Naive thymus-derived CD4-positive, alpha-beta T cell (primary cell): ENCODE measurements at places on chromosomes 3 and 15.

DNA sequence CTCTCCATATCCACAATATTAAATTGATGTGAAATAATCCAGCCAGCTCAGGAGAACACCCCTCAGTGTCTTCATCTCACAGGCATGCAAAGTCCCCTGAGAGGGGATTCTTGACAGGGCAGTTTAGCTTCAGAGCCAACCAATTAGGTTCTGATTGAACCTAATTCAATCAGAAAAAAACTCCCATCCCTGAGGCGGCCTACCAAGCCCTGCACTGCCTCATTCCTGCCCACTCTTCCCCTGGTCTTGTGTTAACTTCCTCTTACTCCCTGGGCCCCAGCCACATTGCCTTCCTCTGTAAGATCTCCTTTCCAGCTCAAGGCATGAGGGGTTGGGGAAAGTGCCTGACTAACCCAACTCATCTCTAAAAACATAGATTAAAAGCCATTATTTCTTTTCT, 46.1 kb downstream of the FRMD4B start:
- H3K27me3 ChIP-seq: no peaks in the 10 kb centered on the region
- H3K4me1 ChIP-seq: no peaks in the 10 kb centered on the region
- no peak overlapping the region for H3K4me3 ChIP-seq
- no peak for DNase-seq
- no peaks in the 10 kb centered on the region for H3K36me3 ChIP-seq

GRCh38 chr3:148882288-148882687, 17.2 kb downstream of the CPA3 start:
- DNase-seq: no peak
- no peak overlapping the region for H3K4me3 ChIP-seq
- H3K27ac ChIP-seq: no peak overlapping the region
- no peaks in the 10 kb centered on the region for H3K27me3 ChIP-seq

DNA sequence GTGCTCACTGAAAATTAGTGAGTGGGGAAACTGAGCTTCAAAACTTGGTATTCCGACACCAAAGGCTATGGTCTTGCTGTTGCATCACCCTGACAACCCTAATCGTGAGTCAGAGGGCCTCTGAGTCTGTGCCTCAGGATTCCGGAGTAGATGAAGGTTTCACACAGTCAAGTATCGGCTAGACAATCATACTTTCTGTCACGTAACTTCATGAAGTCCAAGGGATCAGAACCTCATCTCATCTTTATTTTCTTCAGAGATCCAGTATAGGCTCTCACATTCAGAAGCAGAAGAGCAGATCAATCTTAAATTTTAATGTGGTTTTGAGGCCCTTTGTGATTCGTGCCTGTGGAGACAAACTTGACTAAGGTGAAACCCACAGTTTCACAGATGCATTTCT, 26.1 kb upstream of the NECTIN3 start:
- no peak overlapping the region for H3K27ac ChIP-seq
- H3K27me3 ChIP-seq: no peaks in the 10 kb centered on the region
- H3K4me3 ChIP-seq: no peak overlapping the region
- no peaks in the 10 kb centered on the region for H3K36me3 ChIP-seq
- DNase-seq: no peak

DNA sequence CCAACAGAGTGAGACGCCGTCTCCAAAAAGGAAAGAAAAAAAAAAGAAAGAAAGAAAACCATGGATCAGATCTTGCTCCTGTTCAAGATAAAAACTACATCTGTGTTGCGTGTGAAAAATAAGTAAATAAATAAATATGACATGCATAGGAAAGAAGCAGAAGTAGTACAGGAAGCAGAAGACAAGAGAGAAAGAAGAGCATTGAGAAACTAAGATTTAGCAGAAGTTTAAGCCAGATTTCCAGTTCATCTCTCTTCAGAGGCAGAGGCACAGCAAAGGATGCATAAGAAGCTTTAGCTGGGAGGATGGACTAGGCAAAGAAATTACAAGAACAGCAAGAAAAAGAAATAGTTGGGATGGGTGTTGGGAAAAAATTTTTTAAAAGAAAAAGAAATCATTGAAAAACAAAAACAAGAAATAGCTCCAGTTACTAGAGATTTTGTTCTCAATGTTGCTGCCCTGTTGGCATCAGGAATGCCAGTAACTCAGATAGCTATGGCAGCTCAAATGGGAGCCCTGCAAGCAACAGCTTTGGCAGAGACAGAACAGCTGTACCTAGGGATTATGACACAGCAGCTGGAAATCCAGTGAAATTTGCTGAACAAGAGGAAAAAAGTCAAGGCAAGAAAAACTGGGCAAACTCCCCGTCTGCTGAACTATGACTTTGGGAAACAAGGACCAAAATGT, 17.3 kb downstream of the AP3S2 start:
- no peak overlapping the region for H3K27ac ChIP-seq
- H3K27me3 ChIP-seq: no peaks in the 10 kb centered on the region
- H3K4me3 ChIP-seq: no peak overlapping the region

- no peak overlapping the region for H3K27ac ChIP-seq
- H3K27me3 ChIP-seq: no peaks in the 10 kb centered on the region
- DNase-seq: no peak
- H3K4me3 ChIP-seq: no peak overlapping the region
- no peaks in the 10 kb centered on the region for H3K36me3 ChIP-seq
These were observed 249.9 kb downstream of the DOCK3 start for GRCh38 chr3:50924638-50925037.

- H3K27ac ChIP-seq: no peak overlapping the region
- no peaks in the 10 kb centered on the region for H3K27me3 ChIP-seq
- no peak for DNase-seq
- H3K4me3 ChIP-seq: no peak overlapping the region
These were observed 54.7 kb downstream of the TRPM1 start for GRCh38 chr15:31046759-31047359.

- H3K27me3 ChIP-seq: peaks cover 2% of the 10 kb centered on the region
- DNase-seq: no peak
- no peak overlapping the region for H3K4me3 ChIP-seq
These were observed 6.8 kb upstream of the ZNF770 start for GRCh38 chr15:34994925-34995324.

DNA sequence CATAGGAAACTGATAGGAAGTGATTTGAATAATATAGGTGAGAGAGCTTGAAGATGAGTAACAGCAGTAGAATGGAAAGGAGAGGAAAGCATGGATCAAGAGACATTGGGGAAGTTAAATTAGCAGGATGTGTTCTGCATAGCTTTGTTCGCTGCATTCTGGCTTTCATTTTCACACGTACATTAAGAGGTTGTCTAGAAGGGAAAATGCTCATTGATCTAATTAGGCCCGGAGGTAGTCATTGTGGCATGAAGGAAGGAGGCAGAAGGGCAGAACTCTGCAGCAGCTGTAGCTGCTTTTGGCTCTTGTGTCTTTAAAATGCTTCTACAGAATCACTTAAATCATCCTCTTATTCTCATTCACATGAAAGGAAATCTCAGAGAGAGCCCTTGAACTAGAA, 40.3 kb downstream of the KCNAB1 start:
- peak overlapping the region; percentile 24 for H3K4me3 ChIP-seq
- peaks cover 10% of the 10 kb centered on the region for H3K4me1 ChIP-seq
- H3K27me3 ChIP-seq: no peaks in the 10 kb centered on the region
- DNase-seq: no peak
- H3K36me3 ChIP-seq: no peaks in the 10 kb centered on the region

DNA sequence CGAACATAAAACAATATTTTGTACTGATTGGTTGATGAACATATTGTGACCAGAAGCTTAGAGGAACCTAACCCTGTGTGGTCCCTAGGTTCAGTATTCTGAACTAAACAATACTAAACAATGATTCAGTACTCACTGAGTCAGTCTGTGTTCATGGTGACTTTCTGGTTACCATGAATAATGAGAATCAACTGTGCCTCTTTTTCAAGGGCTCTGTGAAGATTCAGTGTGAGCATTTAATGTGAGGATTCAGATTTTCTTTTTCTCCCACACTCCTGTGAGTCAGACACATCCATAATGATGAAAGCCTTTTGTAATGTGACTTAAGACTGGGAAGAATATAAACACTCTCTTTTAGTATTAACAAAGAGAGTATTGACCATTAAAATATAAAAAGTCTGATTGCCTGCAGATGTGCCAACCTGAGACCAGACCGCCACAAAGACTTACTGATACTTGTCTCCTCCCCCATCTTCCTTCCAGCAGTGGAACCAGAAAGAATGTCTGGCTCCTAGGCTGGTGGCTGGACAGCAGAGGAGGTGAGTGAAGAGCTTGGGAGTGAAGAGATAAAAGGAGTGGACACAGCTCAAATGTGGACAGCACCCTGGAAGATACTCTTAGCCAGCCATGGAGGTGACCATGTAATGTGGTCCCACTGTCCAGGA, 17.6 kb upstream of the ACTL6A start:
- H3K36me3 ChIP-seq: no peaks in the 10 kb centered on the region
- no peaks in the 10 kb centered on the region for H3K27me3 ChIP-seq
- no peaks in the 10 kb centered on the region for H3K4me1 ChIP-seq

- no peak overlapping the region for H3K4me3 ChIP-seq
- no peaks in the 10 kb centered on the region for H3K27me3 ChIP-seq
- no peak for DNase-seq
- H3K36me3 ChIP-seq: peaks cover 12% of the 10 kb centered on the region
These were observed 214.4 kb downstream of the PCCB start for GRCh38 chr3:136464502-136464901.

- DNase-seq: peak; percentile 91
- no peaks in the 10 kb centered on the region for H3K27me3 ChIP-seq
- no peaks in the 10 kb centered on the region for H3K36me3 ChIP-seq
- H3K4me3 ChIP-seq: peak overlapping the region; percentile 37
- H3K27ac ChIP-seq: peak overlapping the region; percentile 64
These were observed 49.9 kb upstream of the NEDD4 start for GRCh38 chr15:56042982-56043980.

DNA sequence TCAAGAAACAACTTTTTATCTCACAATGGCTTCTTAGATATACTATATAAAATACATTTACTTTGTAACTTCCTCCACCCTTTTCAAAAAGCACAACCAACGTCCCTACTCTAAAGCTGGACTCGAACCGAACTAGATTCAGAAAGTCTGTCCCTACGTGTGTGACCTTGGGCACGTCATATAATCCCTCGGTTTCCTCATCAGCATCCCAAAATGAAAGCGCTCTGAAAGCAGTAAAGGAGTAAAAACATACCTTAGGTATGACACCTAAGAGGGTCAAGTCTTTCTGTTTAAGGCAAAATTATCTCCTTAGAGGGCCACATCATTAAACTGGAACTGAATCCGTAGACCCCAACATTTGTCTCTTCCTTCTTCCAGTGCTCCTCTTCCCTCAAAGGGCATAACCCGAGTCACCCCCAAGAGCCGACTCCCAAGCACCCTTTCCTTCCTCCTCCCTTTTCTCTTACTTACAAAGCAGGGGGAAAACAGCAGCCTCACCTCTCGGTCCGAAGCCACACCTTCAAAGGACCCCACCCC, 663 bp downstream of the PDCD10 start:
- no peaks in the 10 kb centered on the region for H3K27me3 ChIP-seq
- H3K4me3 ChIP-seq: peak overlapping the region; percentile 90
- H3K27ac ChIP-seq: peak overlapping the region; percentile 78
- DNase-seq: no peak

GRCh38 chr3:72155391-72156064, 370.6 kb upstream of the PROK2 start:
- no peak for DNase-seq
- no peak overlapping the region for H3K27ac ChIP-seq
- H3K4me3 ChIP-seq: no peak overlapping the region
- no peaks in the 10 kb centered on the region for H3K4me1 ChIP-seq
- H3K27me3 ChIP-seq: no peaks in the 10 kb centered on the region

GRCh38 chr3:44437800-44438199, 39.7 kb downstream of the ZNF445 start:
- H3K36me3 ChIP-seq: peaks cover 6% of the 10 kb centered on the region
- no peak for DNase-seq
- no peak overlapping the region for H3K4me3 ChIP-seq
- peaks cover 16% of the 10 kb centered on the region for H3K4me1 ChIP-seq
- no peaks in the 10 kb centered on the region for H3K27me3 ChIP-seq

GRCh38 chr3:65979162-65979561, 59.6 kb downstream of the MAGI1 start:
- H3K4me3 ChIP-seq: no peak overlapping the region
- no peaks in the 10 kb centered on the region for H3K27me3 ChIP-seq
- H3K4me1 ChIP-seq: no peaks in the 10 kb centered on the region
- no peak for DNase-seq

- H3K4me1 ChIP-seq: no peaks in the 10 kb centered on the region
- DNase-seq: no peak
- H3K27me3 ChIP-seq: no peaks in the 10 kb centered on the region
- no peaks in the 10 kb centered on the region for H3K36me3 ChIP-seq
- H3K4me3 ChIP-seq: no peak overlapping the region
- H3K27ac ChIP-seq: no peak overlapping the region
These were observed 47.4 kb downstream of the CLSTN2 start for GRCh38 chr3:139982404-139982803.

GRCh38 chr15:75928680-75929608, 25.3 kb downstream of the FBXO22 start:
- H3K36me3 ChIP-seq: no peaks in the 10 kb centered on the region
- no peaks in the 10 kb centered on the region for H3K27me3 ChIP-seq
- H3K4me3 ChIP-seq: no peak overlapping the region
- H3K27ac ChIP-seq: no peak overlapping the region

- H3K36me3 ChIP-seq: no peaks in the 10 kb centered on the region
- peaks cover 16% of the 10 kb centered on the region for H3K4me1 ChIP-seq
- H3K27ac ChIP-seq: no peak overlapping the region
- H3K4me3 ChIP-seq: no peak overlapping the region
- no peak for DNase-seq
These were observed 6.5 kb upstream of the GSK3B start for GRCh38 chr3:120100711-120101110.
